Articular chondrocyte of knee joint (primary cell): ENCODE measurements at places on chromosomes 3 and 15. TPM values are rescaled to one million over a fixed set of nuclear protein-coding genes. Genes with fewer than 3 reads are reported as not detected.

CRABP1 gene
- not detected in 2 replicates for total RNA-seq

CORO2B gene
- total RNA-seq: 5.9 and 6.1 TPM in 2 replicates

ENTPD3 gene
- 1.4 and 1.7 TPM in 2 replicates for total RNA-seq

ADAMTS9 gene
- 4.6 and 7.5 TPM in 2 replicates for total RNA-seq

GADL1 gene
- under 0.01 TPM in 1 of 2 replicates, not detected in the other for total RNA-seq

COL6A5 gene
- not detected in 2 replicates for total RNA-seq

PAK6 gene
- total RNA-seq: not detected in 2 replicates

TICRR gene
- 2.4 and 2.9 TPM in 2 replicates for total RNA-seq

CFAP92 gene
- under 0.01 and 0.11 TPM in 2 replicates for total RNA-seq

TMIE gene
- total RNA-seq: 0.26 and 0.32 TPM in 2 replicates

OCA2 gene
- total RNA-seq: not detected in 2 replicates

ST3GAL6 gene
- 1.3 and 3.9 TPM in 2 replicates for total RNA-seq

SLC28A2 gene
- total RNA-seq: not detected in 2 replicates

CACNA2D3 gene
- total RNA-seq: 7.3 and 17.7 TPM in 2 replicates

PLA2G4D gene
- total RNA-seq: not detected in 2 replicates

SPTSSB gene
- total RNA-seq: 0.11 TPM in 1 of 2 replicates, not detected in the other

FSIP1 gene
- total RNA-seq: 2.9 and 6.2 TPM in 2 replicates

MCCC1 gene
- total RNA-seq: 22.3 and 24.0 TPM in 2 replicates
